Posterior cingulate gyrus (tissue), 11 donors: ENCODE measurements at places on chromosomes 5 and 9.

DNA sequence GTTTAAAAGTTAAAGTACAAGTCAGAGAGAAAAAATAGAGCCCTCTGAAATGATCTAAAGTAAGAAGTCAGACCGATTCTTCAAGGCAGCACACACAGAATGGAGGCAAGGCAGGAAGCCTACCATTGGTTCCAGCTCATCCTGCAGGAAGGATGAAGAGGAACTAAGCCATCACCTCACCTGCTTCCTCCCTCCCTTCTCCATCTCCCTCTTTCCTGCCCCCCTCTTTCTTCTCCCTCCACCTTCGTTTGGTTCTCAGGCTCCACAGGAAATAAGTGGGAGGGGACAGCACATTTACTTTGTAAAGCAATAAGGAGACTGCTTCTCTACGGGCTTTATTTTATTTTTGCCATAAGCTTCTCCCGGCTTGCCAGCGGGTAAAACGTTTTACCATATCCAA, 213.4 kb downstream of the TRIM32 start:
- no peak for DNase-seq

DNA sequence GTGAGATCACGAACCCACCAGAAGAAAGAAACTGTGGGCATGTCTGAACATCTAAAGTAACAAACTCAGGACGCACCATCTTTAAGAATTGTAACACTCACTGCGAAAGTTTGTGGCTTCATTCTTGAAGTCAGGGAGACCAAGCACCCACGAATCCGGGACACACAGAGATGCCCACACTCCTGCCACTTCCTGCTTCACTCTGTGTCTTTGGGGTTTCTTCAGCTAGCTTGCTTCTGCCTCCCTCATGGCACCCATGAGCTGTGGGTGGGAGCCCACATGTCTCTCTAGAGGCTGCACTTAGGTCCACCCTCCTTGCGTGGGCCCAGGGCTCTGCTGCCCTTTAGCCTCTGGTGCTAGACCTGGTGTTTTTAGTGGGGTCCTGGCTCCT, 61.2 kb upstream of the CNOT6 start:
- DNase-seq: no peak

GRCh38 chr9:109981091-109981490, 201.1 kb downstream of the PALM2AKAP2 start:
- DNase-seq: no peak

GRCh38 chr5:142981886-142982820, 212.0 kb downstream of the ARHGAP26 start:
- DNase-seq: peak; percentile 46

GRCh38 chr5:53071298-53071697, 38.3 kb downstream of the MOCS2 start:
- DNase-seq: no peak

- DNase-seq: no peak
These were observed 104.1 kb upstream of the ZNF462 start for GRCh38 chr9:106758911-106759310.

GRCh38 chr5:173967241-173967640, 21.7 kb upstream of the C5orf47 start:
- no peak for DNase-seq

- DNase-seq: no peak
These were observed 582.6 kb downstream of the NR2F1-AS1 start for GRCh38 chr5:92998456-92998855.

- DNase-seq: no peak
These were observed 19.3 kb downstream of the FYB1 start for GRCh38 chr5:39200081-39200480.

- DNase-seq: peak; percentile 50
These were observed 20.1 kb upstream of the MARCHF6 start for GRCh38 chr5:10333154-10334006.

DNA sequence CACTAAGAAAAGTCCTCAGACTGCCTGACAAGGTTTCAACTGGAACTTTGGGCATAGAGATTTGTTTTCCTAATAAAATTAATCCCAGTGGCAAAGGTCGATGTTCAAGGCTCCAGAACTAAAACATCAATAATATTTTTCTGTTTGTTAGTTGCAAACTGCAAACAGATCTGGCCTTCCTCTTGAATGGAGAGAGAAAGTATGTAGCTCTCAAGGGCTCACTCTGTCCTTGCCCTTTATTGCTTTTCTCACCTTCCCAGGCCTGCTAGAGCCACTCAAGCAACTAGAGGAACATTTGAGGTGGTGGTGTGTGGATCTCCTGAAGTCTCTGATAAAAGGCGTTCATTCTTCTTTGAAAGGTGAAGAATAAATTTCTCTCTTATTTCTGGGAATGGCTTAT, 16.6 kb downstream of the ALDH1A1 start:
- DNase-seq: no peak

GRCh38 chr9:126443144-126443543, 116.5 kb downstream of the MVB12B start:
- DNase-seq: no peak

DNA sequence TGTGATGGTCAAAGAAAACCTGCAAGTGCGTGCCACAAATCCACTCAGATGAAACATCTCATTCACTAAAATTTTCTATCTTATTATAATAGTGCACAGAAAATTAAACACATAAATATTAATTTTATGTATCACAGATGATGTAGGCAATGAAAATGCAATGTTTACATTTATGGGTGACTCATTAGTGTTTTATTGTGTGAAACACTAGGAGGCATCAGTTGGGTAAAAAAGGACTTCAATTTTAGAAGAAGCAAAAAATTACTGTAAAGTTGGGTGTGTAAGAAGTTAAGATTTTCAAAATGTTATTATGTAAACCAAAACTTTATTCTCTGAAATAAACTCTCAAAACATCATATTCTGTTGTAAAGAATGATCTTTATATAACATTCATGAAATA, 4.0 kb downstream of the MEF2C start:
- DNase-seq: no peak

- DNase-seq: no peak
These were observed 329.3 kb downstream of the PIK3R1 start for GRCh38 chr5:68544648-68545552.

GRCh38 chr5:88734983-88735382, 148.0 kb downstream of the MEF2C start:
- DNase-seq: no peak

GRCh38 chr9:131394464-131395156, 724 bp downstream of the PRRC2B start:
- peak; percentile 62 for DNase-seq

- no peak for DNase-seq
These were observed 127.7 kb downstream of the MAPKAP1 start for GRCh38 chr9:125579030-125579932.

DNA sequence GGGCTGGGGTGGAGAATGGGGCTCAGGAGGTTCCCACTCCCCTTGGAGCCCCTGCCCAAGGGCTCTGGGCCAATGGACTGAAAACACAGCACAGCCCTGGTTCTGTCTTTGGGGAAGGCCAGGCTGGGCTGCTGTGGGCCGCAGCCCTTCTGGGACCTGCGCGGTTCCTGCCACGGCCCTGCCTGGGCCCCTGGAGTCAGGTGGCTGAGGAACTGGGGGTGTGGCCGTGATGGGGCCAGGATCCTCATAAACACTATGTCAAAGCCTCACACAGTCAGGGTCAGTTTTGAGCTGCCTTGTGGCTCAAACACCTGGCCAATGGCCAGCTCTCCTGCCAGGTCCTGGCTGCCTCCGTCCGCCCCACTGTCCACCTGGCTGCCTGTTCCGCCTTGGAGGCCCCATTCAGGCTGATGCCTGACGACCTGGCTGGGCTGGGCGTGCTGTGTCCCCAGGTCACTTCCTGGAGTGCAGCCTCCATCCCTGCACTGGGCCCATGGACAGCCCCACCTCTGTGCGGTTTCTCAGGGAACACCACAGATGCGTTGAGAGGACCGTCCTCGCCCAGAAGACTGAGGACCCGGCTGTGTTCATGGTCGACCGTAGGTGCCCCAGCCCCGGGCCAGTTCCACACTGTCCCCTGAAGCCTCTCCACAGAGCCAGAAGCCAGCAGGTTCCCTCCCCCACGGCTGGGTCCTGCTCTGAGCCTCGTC, 27.5 kb downstream of the PAEP start:
- no peak for DNase-seq

DNA sequence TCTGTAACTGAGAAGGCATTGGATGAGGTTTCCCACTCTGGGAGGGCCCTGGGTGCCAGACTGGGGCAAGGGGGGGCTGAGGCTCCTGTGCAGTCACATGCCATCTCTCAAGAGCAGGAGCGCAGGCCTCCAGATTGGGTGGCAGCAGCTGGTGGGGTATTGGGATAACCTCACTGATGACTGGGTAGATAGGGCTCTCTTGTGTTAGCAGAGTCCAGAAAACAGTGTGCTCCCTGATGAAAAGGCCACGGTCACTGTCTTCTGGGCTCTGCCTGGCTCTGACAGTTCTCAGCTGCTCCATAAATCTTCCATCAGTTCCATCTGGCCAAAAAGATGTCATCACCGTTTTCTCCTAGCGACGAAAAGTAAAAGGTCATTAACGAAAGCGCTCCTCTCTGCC, 21.8 kb upstream of the NKX2-5 start:
- DNase-seq: no peak

GRCh38 chr5:58071566-58071965, 388.3 kb downstream of the PLK2 start:
- DNase-seq: no peak

DNA sequence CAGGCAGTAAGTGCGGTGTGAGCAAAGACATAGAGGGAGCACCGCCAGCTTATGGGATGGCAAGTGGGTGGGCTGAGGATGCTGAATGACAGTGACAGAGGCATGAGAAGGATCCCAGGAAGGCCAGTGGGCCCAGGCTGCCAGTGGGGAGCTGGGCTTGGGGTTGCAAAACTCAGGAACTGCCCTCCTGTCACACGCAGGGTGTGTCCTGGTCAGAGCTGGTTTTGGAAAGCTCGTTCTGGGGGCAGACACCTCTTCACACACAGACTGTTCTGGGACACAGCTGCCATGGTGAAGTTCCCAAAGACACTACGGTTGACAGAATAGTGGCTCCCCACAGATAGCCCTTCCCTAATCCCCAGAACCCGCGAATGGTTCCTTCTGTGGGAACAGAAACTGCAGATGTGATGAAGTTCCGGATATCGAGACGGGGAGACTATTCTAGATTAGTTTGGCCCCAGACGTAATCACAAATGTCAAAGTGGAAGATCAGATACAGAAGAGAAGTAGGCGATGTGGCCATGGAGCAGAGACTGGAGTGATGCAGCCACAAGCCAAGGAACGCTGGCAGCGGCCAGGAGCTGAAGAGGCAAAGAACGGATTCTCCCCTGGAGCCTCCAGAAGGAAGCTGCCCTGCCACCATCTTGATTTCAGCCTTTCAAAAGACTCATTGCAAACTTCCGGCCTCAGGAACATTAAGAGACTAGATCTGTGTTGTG, 159.0 kb downstream of the COL23A1 start:
- DNase-seq: no peak

DNA sequence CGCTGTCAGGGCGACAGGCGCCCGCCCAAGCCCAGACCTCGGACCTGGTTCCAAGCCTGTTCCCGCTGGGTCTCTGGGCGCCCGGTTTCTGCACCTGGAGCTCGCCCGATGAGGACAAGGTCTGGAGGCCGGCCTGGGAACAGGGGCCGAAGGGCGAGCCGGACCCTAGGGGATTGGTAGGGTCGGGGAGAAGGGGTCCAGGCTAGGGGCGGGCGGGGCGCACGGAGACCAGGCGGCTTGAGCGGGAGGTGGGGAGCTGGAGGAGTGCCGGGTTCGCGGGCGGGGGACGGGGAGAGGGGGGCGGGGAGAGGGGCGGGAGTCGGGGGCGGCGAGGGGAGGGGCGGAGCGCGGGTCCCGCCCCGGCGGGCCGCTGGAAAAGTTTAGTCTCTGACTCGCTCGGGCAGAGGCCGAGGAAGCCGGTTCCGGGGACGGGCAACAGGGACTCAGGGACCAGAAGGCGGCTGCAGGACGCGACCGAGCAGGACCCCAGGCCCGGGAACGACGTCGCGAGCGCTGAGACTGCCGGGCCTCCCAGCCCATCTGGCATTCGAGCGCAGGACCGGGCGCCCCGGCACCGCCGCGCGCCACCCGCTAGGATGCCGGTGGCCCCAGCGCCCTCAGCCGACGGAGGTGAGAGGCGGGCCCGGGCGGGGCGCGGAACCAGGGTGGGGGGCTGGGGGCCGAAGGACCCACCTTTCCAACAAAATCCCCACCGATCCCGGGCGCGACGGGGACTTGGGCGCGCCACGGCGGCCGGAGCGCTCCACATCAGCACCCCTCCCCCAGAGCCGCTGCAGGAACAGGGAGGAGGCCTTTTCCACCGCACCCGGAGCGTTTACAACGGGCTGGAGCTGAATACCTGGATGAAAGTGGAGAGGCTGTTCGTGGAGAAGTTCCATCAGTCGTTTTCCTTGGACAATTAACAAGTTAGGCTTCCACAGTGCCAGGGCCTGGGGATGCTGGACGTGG, at the start of gene S1PR3:
S1PR3 (plus strand) TSS at position 403 of the 969 bp plus-strand sequence. CDS start 9,733 bp downstream, outside the sequence.
- DNase-seq: no peak

DNA sequence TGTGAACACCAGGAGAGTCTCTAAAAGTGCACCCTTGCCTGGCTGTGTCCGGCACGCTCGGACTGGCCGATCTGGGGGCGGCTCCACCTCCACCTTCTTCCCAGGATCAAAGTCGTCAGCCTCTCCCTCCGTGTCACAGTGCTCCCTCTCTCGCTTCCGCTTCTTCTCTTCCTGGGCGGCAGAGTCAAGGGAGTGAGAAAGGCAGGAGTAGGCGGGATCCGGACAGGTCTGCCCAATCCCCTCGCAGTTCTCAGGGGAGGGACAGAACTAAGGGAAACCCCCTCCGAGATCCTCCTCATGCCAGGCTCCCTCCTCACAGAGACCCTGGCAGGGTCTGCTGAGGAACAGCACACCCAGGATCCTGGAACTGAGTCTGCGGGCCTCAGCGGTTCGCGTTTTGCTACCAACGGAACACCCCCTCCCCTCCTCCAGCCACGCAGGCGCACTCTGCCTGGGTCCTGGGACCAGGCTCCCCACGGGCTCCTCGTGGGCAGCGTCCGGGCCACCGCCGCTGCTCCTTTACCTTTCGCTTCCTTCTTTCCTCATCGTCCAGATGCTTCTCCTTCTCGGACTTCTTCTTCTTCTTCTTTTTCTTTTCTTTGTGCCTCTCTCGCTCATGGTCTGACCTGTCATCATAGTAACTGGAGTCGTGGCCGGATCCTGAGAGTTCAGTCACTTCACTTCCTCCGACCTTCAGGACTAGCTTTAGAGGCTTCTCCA, 1.3 kb downstream of the BRD9 start:
- DNase-seq: no peak

- no peak for DNase-seq
These were observed 100.3 kb downstream of the ATG10 start for GRCh38 chr5:82072138-82072537.

DNA sequence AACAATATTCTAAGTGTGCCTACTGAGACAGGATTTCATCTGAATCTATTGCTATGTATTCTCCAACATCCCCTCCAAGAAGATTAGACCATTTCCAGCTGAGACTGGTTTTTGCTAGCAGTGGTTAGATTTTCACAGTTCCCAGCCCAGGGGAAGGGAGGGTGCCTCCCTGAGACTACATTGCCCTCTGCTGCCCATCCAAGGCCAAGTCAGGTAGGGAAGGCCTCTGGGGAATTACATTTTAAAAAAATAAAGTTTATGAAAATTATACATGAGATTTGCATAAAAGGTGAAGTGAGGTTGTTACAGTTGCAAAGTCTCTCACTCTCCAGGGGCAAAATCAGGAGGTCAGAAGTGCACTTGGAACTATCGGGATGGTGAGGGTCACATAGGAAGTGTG, 28.0 kb upstream of the SYK start:
- DNase-seq: no peak

GRCh38 chr5:157574456-157575380, 857 bp downstream of the ADAM19 start:
- peak; percentile 90 for DNase-seq

GRCh38 chr5:126508962-126509279, 85.7 kb downstream of the GRAMD2B start:
- DNase-seq: no peak
